ENCODE measurements at places on chromosomes 6 and 20. TPM values are rescaled to one million over a fixed set of nuclear protein-coding genes. Genes with fewer than 3 reads are reported as not detected.

DNA sequence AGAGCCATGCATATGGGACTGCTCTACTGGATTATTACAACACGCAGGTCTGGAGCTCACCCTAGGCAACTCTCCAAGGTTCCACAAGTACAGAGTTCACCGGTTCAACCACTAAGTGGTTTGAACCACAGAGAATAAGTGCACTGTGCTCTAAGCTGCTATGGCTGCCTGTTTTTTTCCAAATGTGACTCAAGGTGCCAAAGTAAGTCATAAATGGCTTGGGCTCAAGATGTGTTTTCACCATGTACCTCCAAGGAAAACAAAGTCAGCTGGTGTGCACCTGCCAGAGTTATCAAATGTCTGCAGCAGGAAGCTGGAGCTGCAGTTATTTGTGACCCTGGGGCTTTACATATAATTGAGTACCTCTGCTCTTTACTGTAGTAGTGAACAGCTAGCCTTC, 76.7 kb downstream of the PREP start:
- DNase-seq = peak; percentile 55

GRCh38 chr6:99590728-99591672, 15.6 kb upstream of the PRDM13 start:
- no peak for DNase-seq

CRNKL1 gene
- total RNA-seq = 22.9 TPM

DNA sequence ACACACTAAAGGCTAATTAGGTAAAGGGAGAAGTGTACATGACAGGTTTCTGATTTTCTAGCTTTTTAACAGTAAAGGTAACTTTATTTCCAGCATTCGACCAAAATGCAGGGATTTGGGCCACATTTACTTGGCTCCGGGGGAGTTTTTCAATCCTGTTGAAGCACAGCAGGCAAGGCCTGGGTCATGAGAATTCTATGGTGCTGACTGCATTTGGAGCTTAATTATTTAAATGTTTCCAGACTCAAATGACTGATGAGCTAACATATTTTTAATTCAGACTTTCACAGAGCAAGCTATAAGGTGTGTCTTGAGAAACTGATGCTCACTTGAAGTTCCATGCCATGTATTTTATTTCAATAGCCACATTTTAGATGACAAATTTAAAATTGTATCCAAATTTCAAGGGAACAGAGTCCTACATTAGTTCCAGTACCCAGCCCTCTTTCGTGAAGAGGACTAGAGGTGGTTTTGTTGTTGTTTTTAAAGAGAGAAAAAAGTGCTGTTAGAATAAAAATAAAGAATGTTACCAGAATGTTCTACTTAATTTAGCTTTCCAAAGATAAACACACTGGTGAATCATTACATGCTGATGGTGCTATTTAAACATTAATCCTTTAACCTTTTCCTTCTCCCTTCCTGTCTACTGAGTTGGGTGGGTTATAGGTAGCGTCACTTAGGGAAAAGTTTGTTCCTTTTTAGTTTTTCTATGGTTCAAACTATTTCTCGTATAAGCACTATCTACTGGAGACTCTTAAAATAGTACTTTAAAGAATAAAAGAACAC, 82.3 kb upstream of the PHACTR2 start:
- DNase-seq = peak; percentile 32

- peak; percentile 88 for DNase-seq
Observed at GRCh38 chr6:35089935-35090505, 51.1 kb downstream of the TCP11 start.

- DNase-seq = no peak
Observed at GRCh38 chr20:40457404-40457803, 231.6 kb downstream of the MAFB start.

DNA sequence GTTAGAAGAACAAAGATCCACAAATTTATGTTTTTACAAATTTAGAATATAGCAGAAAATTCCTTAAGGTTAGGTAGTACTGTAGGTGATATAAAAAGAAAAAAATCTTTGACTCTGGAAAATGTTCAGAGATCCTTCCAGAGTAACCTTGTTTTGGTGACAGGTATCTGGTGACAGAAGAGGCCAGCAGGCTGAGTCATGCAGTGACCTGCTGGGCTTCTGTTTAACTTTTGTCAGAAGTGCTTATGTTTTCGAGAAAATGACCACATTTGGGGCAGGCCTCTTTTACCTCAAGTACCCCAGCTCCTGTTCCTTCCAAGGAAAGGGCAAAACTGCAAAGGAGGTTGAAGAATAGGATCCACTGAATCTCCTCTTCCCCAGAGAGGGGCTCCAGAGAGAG, 10.5 kb upstream of the CLDN20 start:
- peak; percentile 30 for DNase-seq
